ENCODE measurements at places on chromosomes 7 and 10. TPM values are rescaled to one million over a fixed set of nuclear protein-coding genes. Genes with fewer than 3 reads are reported as not detected.

The OR2A25 gene
- not detected for total RNA-seq

The STEAP4 gene
- total RNA-seq = 0.25 TPM

The FAM180A gene
- not detected for total RNA-seq

The HTRA1 gene
- total RNA-seq = 46.7 TPM

The INPP5A gene
- total RNA-seq = 19.4 TPM

The RABGEF1 gene
- total RNA-seq = 32.5 TPM

The WNT8B gene
- not detected for total RNA-seq

The RAB19 gene
- total RNA-seq = not detected

The GSTO2 gene
- total RNA-seq = 1.7 TPM

The ADAP1 gene
- 32.0 TPM for total RNA-seq

The SPDYE2 gene
- not detected for total RNA-seq

The SPDYE16 gene
- 0.25 TPM for total RNA-seq

The SCRN1 gene
- 102 TPM for total RNA-seq

The TUBB8 gene
- not detected for total RNA-seq

The SLC26A5 gene
- not detected for total RNA-seq

The SYT15B gene
- under 0.01 TPM for total RNA-seq

The RNF32 gene
- total RNA-seq = 0.98 TPM

Data from temporal lobe (tissue), 4 donors.